ENCODE measurements at places on chromosomes 2 and 18. TPM values are rescaled to one million over a fixed set of nuclear protein-coding genes. Genes with fewer than 3 reads are reported as not detected.

The IL1RN gene
- not detected for total RNA-seq

The TET3 gene
- 2.4 TPM for total RNA-seq

The SLC5A7 gene
- not detected for total RNA-seq

The COL3A1 gene
- 1,561 TPM for total RNA-seq

The PTGR3 gene
- 6.8 TPM for total RNA-seq

The EFHD1 gene
- 1.1 TPM for total RNA-seq

The EVX2 gene
- not detected for total RNA-seq

The LAMA3 gene
- total RNA-seq: 9.5 TPM

The CSRNP3 gene
- total RNA-seq: 3.1 TPM

The AKAIN1 gene
- not detected for total RNA-seq

Data from aortic smooth muscle cell (primary cell).